ENCODE measurements at places on chromosomes 5 and 9.

DNA sequence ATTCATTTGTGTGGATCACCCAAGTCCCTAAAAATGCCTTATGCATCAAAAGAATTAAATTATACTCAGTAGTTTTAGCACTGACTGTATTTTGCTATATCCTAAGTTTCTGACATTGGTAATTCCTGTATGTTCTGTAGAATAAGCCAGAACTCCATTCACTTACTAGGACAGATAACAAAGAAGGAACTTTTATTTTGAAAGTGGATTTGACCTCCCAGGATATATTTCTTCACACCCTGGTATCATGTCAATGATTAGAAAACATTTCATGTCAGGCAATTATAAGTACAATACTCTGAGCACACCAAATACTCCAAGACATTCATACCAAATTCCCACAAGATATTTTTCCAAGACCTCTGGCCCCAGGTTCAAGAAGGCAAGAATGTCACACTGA is 28.7 kb upstream of the MYOT start:
- DNase-seq, result no peak

GRCh38 chr5:142358121-142358520 is 33.3 kb upstream of the SPRY4 start:
- DNase-seq, result no peak

DNA sequence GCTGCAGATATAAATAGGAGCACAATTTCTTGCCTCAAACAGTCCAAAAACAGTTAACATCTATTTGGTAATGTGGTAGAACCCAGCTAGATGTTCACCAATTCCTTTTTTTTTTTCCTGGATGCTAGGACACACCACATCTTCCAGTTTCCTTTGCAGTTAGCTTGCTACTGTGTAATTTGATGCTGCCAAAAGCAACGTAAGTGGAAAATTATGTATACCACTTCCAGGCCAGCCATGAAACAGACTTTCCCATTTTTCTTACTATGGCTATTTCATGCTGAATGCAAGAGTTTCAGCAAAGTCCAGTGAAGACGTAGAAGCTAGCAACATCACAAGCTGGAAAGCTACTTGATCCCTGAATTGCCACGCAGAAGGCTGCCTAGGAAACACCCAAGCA is 667.2 kb downstream of the TLE1 start:
- peak; percentile 5 for DNase-seq

- no peak for DNase-seq
Measured at GRCh38 chr5:151673421-151673820, 13.3 kb downstream of the SPARC start.

DNA sequence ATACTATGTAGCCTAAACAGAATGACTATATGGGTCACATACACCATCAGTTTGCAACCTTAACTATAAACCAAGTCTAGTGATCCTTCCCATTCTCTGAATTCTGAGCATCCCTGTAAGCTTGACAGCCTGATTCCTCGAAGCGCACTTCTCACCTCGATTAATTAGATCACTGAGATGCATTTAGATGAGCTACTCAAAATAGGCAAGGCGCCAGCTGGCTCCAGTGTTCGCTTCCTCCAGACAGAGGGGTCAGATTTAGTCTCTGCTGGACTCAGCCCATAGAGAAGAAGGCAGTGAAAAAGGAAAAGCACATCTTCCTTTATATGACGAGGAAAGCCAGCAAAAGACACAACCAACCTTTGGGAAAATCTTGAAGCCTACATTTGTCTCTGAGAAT is 371.5 kb downstream of the MLLT3 start:
- DNase-seq, result no peak

DNA sequence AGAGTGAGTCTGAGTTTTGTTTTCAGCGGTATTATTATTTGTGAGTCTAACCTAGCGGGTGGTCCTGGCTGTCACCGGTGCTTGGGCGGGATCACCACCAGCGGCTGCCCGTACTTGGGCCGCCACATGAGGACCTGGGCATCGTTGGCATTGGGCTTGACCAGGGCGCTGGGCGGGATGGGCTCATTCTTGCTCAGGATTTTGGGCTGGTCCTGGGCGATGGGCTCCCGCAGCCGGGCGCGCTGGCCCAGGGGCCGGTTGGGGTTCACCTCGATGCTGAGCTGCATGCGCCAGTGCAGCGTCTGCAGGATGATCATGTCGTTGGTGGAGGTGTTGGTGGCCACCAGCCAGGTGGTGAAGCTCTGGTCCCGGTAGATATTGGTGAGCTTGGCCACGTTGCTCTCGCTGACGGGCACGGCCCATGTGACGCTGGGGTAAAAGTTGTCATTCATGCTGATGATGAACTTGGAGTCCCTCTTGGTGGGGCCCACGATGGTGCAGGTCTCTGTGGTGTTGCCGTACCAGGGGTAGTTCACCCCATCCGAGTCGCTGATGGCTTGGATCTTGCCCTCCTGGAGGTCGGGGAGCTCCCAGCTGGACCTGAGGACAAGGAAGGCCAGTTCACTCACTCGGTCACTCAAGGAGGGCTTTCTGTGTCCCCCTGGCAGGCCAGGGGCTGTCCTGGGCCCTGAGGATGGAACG is 15.4 kb downstream of the FAM78A start:
- DNase-seq, result no peak

GRCh38 chr5:147509041-147509709 is 693 bp downstream of the DPYSL3 start:
- DNase-seq, result peak; percentile 68

- peak; percentile 39 for DNase-seq
Measured at GRCh38 chr5:168023191-168023590, 268.3 kb upstream of the WWC1 start.
